T-helper 9 cell (primary cell): ENCODE measurements at places on chromosomes 6 and 20.

GRCh38 chr6:164152611-164153010 lies 738.1 kb downstream of the QKI start:
- DNase-seq, result no peak

GRCh38 chr6:17542243-17542642 lies 57.9 kb upstream of the FAM8A1 start:
- no peak for DNase-seq

DNA sequence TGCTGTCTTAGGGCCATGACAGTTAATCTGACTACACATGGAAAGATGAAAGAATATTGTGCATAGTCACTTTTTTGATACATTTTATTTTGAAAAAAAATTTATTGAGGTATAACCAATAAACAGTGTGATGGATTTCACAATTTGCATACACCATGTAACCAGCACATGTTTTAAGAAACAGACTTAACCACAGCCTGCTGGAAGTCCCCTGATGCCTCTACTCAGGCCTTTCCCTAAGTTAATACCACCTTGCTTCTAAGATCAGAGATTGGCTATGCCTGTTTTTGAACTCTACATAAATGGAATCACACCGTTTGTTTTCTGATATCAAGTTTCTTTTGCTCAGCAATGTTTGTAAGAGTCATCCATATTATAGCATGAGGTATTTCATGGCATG lies 136.3 kb downstream of the CFAP61 start:
- no peak for DNase-seq

- no peak for DNase-seq
Measured at GRCh38 chr6:117629119-117629660, 26.9 kb upstream of the GOPC start.

- DNase-seq, result no peak
Measured at GRCh38 chr20:44120676-44121425, 66.1 kb downstream of the JPH2 start.
